Activated naive CD8-positive, alpha-beta T cell treated with anti-CD3 and anti-CD28 coated beads, Interleukin-2, amount 50 U/mL, for 24 hours (primary cell): ENCODE measurements at places on chromosomes 2 and 18.
A peak's percentile ranks its signal among the peaks of the same experiment; 100 is the strongest.

GRCh38 chr2:16507655-16508489, 157.8 kb downstream of the CYRIA start:
- peak; percentile 14 for DNase-seq

DNA sequence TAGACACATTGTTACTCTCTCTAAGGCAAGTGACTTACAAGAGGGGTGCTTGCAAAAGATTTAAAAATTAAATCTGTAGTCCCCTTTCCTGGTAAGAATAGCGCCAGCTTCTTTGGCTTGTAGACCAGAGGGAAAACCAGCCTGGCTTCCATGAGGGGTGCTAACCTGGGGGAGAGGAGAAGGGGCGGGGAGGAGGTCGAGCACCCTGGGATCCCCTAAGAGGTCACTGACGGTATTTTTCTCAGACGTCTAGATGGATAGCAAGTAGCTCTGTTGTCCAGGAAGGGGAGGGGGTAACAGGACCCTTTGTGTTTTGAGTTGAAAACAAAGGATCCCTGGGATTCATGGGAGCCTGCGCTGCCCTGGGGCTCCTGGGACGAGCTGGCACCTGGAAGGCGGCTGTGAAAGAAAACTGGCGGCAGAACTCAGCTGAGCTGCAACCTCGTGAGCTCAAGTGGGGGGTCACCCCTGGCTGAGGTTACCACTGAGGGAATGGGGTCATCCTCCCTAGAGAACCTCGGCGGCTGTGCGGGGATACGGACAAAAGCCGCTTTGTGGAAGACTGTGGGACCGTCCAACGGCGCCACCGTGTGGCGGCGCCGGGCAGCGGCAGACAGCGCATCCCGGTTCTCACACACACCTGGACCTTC, 37.8 kb upstream of the MRPL19 start:
- peak; percentile 56 for DNase-seq

DNA sequence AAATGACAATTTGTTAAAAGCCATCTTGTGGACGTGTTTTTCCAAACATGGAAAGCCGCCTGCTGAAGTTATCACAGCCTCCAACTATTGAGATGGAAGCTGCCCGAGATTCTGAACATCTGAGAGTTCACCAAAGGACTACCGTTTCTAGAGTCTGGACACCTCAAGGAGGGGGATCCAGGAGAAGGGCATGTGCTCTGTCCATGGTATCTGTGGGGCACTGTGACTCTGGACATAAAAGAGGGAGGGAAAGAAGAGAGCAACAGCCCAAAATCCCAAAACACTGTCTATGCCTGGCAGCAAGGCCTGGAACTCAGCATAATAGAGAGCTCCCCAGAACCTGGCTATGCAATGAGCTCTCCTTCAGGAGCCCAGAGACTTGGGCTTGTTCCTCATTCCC, 319.9 kb downstream of the EN1 start:
- DNase-seq = no peak

DNA sequence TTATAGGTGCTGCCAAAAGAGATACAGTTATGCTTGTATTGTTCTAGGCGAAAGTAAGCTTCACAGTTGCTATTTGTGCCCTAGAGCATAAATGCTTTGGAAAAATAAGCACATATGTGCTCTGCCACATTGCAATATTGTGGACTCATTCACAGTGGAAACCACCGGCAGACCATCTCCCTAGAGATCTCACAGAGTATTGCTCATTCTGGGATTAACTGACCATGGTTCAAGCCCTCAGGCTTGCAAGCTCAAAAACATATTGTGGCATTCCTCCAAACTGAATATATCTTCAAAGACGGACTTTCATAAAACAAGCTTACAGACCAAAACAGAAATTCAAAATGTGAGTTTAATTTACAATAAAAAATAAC, 158.2 kb upstream of the CCDC150 start:
- DNase-seq = no peak

DNA sequence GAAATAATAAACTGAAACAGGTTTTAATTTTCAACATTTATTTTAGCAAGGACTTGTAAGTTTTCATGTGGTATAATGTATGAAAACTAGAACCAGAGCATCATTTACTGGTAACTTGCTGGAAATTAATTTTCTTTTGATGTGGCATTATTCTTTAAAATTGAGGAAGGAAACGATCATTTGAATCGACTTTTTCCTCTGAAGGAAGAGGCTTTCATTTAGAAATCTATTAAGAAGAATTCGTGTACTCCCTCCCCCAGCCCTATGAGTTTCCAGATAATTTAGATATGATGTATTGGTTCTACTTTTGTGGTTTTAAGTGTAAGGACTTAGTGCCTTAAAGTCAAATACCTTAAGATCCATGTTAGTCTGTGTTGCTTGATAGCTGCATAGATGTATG, 2.5 kb downstream of the BABAM2 start:
- DNase-seq = no peak

GRCh38 chr2:36356990-36357846, 1.6 kb downstream of the CRIM1 start:
- DNase-seq = peak; percentile 48

GRCh38 chr18:55588870-55589595, 1.0 kb upstream of the TCF4 start:
- DNase-seq = no peak

- no peak for DNase-seq
These were observed 3.0 kb upstream of the PXDN start for GRCh38 chr2:1747065-1747941.

- no peak for DNase-seq
These were observed 169.3 kb upstream of the FBXO11 start for GRCh38 chr2:48075631-48076030.

DNA sequence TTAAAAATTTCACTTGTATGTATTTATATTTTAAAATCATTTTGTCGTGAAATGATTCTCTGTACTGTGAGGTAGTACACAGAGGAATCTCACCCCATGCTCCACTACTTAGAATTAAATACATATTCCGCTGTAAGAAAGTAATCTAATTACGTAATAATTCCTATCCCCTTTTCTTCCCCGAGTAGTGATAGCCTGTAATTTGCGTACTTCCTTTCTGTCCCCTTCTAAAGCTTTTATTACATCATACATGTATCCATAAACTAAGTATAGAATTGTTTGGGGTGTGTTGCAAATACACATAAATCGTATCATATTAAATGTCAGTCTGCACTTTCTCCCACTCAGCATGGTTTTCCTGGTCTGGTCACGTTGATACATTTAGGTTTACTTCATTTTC, 12.4 kb upstream of the CHCHD5 start:
- DNase-seq = no peak

- DNase-seq = no peak
These were observed 100.1 kb upstream of the APCDD1 start for GRCh38 chr18:10354241-10354811.

DNA sequence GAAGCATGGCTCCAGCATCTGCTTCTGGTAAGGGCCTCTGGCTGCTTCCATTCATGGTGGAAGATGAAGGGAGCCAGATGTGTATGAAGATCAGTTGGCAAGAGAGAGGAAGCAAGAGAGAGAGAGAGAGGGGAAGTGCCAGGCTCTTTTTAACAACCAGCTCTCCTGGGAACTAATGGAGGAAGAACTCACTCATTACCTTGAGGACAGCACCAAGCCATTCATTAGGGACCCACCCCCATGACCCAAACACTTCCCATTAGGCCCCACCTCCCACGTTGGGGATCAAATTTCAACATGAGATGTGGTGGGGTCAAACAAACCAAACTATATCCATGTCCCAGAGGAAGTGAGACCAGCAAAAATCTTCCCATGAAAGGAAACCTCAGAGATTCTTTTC, 124.8 kb upstream of the SIX2 start:
- no peak for DNase-seq

DNA sequence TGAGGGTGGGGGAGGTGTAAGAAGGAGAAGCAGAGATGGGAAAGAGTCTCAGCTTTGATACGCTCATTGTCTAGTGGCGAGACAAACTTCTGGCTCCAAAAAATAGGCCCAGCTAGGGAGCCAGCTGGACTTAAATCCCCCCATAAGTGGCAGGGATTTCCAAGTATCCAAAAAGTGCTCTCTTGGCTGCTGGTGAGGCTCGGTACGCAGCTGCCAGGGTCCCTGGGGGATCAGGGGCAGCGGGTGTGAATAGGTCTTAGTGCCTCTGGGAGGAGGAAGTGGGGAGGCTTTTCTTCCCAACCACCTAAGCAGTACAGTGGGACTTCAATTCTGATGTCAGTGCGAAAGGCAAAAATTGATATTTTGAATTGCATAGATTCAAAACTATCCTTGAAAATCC, 73.5 kb downstream of the ALK start:
- no peak for DNase-seq

DNA sequence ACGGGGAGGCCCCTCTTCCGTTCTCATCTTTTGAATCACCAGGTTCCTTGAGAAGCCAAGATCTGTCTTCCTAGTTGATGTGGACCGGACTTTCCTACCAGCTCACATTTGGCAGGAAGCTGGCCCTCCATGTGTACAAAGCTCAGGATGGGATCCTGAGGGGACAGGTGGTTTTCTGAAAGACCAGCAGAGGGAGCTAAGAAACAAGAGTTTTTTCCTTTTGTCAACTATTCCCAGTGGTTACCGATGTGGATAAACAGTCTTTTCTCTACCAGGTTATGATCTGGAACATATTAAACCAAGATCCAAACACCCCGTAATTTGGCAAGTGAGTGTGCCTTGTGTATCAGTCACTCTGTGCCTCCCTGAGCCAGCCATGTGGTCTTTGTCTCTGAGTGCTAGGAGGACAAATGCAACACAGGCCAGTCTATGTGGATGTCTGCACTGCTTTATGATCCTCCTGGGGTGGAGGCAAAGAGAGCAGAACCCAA, 25.1 kb upstream of the ARHGAP25 start:
- DNase-seq = no peak

GRCh38 chr2:152154462-152154861, 21.1 kb downstream of the STAM2 start:
- DNase-seq = no peak

DNA sequence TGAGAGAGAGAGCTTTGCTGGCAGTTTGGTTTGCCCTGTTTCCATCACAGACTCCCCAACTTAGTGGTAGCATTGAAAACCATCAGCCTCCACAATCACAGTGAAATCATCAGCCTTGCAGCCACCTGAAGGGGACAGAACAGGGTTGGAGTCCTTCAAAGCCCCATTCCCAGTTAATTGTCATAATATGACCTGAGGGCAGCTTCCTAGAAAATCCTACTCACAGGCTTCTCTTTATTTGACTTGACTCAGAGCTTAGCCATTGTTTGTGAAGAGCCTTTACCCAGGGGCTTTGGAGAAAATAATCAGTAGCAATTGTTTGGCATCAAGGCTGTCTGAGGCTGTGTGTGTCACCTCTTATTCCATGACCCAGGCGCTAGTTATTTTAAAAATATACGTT, 308.7 kb downstream of the CBLN2 start:
- DNase-seq = no peak

DNA sequence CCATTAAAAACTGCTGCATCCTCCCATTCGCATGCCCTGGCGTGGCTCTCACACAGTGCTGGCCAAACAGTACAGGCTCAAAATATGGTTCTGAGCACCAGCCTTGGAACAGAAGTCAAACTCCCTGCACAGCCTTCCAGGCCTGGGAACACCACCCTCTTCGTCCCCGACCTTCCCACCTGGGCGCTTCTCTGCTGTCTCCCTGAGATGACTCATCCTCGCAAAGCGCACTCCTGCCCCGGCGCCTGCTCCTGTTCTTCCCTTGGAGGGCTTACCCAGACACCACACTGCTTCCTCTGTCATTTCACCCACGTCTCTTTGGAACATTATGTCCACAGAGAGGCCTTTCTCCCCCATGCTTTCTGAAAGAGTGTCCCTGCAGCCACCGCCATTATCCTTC, 172.7 kb downstream of the L3MBTL4 start:
- no peak for DNase-seq

- DNase-seq = peak; percentile 72
These were observed 412 bp upstream of the NCK2 start for GRCh38 chr2:105744091-105744908.

DNA sequence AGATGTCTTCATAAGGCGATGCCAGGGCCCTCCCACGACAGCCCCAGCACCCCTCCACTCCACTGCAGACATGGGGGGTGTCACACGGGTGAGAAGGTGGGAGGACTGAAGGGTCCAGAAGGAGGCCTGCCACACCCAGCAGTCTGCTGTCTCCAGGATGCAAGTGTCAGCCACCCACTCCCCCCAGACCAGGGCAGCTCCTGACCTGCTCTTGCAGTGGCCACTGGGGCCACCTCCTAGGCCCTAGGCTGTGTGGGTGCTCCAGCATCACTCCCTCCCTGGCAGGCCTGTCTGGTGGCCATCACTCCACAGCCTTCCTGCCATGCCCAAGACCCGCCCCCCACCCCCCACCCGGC, 171.0 kb downstream of the CELF4 start:
- no peak for DNase-seq
